ENCODE measurements at places on chromosomes 5 and 9.

DNA sequence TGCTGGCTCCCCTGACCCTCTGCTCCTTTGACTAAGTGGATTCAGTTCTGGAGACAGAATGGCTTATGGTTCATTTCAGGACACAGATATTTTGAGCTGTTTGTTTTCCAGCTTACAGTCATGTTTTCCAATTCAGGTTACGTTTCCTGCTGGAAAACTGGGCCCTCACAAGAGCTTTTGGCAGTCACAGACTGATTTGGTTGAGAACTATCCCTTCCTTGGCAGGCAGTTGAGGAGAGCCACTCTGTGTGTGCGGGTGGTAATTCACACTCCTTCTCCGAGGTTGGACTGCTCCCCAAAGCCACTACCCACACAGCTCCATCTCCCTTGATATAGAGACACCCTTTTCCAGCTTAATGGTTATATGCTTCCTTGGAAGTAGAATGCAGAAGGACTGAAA lies 534.5 kb downstream of the TMEM38B start:
- DNase-seq: no peak

DNA sequence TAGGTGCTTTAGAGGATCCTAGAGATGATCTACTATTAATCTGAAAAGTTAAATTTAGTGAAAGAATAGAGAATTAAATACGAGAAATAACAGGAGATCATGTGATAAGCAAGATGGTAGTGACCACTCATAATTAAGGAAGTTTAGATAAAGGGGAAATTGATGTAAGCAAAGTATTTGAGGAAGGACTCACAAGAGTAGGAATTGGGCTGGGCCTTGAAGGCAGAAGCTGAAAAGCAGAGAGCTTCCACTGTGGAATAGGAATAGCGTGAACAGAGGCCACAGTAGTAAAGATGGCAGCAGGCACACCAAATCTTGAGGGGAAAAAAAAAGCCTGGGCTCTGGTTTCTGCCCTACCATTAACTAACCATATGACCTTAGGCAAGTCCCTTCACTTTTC lies 38.0 kb downstream of the KIF24 start:
- no peak for DNase-seq

- DNase-seq: no peak
These were observed 57.6 kb upstream of the GRHPR start for GRCh38 chr9:37364751-37365360.

GRCh38 chr9:95008151-95008771 lies 281.8 kb downstream of the AOPEP start:
- no peak for DNase-seq

DNA sequence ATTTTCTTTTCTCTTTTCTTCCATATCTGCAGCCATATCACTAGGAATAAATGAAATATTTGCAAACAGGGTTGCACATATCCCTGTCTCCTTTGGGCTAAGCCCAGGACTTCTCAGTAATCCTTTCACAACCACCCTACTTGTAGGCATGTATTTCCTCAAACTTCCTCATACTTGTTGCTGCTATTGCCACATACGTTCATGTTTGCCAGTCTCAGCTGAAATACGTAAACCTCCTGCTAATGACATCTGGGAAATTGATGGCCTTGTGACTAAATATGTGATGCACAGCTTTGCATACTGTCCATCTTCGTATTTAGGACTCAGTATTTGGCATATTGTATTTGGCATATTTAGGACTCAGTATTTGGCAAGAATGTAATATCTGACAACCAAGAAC lies 224.6 kb downstream of the PLK2 start:
- no peak for DNase-seq

- no peak for DNase-seq
These were observed 7.4 kb downstream of the NKX2-5 start for GRCh38 chr5:173227636-173228035.

DNA sequence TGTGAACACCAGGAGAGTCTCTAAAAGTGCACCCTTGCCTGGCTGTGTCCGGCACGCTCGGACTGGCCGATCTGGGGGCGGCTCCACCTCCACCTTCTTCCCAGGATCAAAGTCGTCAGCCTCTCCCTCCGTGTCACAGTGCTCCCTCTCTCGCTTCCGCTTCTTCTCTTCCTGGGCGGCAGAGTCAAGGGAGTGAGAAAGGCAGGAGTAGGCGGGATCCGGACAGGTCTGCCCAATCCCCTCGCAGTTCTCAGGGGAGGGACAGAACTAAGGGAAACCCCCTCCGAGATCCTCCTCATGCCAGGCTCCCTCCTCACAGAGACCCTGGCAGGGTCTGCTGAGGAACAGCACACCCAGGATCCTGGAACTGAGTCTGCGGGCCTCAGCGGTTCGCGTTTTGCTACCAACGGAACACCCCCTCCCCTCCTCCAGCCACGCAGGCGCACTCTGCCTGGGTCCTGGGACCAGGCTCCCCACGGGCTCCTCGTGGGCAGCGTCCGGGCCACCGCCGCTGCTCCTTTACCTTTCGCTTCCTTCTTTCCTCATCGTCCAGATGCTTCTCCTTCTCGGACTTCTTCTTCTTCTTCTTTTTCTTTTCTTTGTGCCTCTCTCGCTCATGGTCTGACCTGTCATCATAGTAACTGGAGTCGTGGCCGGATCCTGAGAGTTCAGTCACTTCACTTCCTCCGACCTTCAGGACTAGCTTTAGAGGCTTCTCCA lies 1.3 kb downstream of the BRD9 start:
- no peak for DNase-seq

GRCh38 chr5:74206579-74207550 lies 433.7 kb downstream of the ENC1 start:
- no peak for DNase-seq

- no peak for DNase-seq
These were observed 110.3 kb upstream of the IQGAP2 start for GRCh38 chr5:76292620-76293322.

DNA sequence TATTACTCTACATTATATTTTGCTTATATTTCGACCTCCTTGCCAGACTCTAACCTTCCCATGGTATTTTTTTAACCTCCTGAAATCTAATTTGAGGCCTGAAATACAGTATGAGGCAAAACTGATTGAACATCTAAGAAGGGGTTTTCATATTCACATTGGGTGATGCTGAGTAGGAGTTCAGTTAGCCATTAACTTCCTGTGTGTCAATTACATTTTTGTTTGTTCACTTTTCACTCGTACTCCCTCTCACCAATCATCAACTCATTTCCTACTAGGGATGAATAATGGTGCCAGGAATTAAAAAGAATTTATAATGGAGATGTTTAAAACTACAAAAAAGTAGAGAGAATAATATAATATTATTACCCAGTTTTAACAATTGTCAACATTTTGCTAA lies 27.6 kb upstream of the GLRA1 start:
- no peak for DNase-seq

GRCh38 chr5:103259705-103260355 lies 1.3 kb downstream of the MACIR start:
- peak; percentile 0 for DNase-seq

DNA sequence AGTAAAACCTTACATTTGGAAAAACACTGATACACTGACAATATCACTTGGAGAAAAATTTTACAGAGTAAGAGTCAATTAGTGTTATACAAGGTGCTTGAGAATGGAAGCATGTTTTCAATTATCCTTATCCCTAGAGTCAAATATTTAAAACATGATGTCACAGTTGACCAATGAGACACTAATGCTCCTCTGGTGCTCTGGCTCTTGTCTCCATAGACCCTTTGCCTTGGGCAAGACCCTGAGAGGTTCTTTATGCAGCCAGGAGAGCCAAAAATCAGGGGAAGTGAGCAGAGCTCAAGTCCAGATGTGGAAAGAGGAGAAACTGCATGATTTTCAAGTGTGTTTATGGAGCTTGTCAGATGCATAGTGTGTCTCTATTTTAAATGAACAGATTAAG lies 153.9 kb downstream of the MARCHF11 start:
- DNase-seq: no peak

- DNase-seq: no peak
These were observed 254 bp downstream of the STRBP start for GRCh38 chr9:123268199-123268464.

GRCh38 chr9:88949961-88950340 lies 41.3 kb upstream of the S1PR3 start:
- DNase-seq: peak; percentile 17

DNA sequence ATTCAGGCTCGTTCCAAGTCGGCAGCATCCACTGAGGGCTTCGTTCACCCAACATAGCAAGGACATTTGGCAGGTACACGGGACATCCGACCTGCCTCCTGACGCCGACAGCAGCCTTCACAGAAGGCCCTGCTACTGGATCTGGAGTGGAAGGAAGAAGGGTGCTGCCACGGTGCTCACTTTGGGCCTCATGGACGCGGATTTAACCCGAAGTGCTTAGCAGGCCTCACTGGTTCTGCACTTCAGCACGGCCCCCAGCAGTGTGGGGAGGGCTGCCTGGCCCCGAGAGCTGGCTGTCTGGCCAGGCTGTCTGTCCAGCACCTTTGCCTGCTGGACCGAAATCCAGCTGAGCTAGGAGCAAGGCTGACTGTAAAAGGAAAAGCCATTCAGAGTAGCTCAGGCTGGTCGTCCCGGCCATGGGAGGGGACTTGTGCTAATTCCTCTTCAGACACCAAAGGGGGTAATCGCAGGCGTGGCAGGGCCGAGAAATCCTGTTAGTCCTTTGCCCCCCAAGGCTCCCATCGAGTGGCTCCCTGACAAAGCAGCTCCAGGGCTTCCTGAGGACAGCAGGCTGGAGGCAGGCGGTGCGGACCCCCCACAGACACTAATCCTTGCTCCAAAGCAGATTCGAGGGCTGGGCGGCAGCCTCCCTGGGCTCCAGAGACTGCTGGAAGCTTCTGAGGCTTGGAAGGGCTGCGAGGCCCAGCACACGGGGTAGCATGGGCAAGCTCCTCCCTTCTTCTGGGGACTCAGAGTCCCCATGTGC lies 11.1 kb upstream of the RXRA start:
- no peak for DNase-seq

GRCh38 chr9:72363908-72364678 lies 915 bp downstream of the ZFAND5 start:
- peak; percentile 43 for DNase-seq

- DNase-seq: no peak
These were observed 10.5 kb upstream of the ERCC6L2 start for GRCh38 chr9:95864852-95865580.

- no peak for DNase-seq
These were observed 24.8 kb downstream of the CDC37L1 start for GRCh38 chr9:4704129-4704528.

DNA sequence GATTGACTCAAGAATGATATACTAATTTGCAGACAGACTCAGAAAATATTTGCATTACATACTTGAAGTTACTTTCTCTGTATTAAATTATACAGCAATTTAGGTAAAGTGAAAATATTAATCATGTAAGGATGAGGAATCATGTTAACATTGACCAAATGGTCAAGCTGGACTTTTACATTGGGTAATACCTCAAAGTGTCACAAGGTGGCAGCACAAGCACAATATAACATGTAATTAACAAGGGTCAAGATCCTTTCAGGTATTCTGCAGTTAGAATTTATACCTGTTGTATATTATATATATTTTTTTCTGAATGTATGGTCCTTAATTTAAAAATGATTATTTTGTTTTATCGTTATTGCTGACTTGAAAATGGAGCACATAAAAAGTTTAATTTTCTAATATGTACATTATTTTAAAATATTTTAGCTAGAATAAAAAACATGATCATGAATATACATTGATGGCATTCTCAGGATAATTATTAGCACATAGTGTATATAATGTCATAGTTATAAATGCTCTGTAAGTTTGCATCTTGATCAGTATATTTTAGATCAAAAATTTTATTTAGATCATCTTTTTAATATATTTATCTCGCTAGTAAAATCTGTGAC lies 8.6 kb downstream of the HAPLN1 start:
- no peak for DNase-seq

GRCh38 chr5:172607213-172607793 lies 33.8 kb upstream of the NEURL1B start:
- no peak for DNase-seq

DNA sequence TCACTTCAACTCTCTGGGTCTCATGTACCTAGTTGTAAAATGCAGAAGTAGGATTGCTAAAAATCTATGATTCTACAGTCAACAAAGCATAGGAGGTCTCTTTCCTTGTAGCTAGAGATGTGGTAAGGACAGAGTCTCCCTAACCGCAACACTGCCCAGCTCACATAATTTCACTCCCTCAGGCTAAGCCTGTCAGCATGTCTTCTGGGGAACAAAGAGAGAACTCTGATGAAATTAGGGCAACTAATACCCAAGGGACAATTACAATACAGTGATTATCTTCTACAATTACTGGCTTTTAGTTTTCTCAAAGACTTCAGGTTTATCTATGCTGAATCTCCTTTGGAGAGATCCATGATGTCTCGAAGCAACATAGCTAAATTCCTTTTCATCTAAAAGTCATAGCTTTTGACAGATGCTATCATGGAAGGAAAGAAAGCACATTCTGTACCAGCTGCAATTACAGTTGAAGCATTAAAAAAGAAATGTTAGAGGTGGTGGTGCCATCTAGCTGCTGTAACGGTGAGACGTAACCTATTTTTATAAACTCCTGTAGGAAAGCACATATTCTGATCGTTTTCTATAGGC lies 141.1 kb upstream of the TARS1 start:
- DNase-seq: no peak

GRCh38 chr5:41336471-41336870 lies 123.1 kb upstream of the C6 start:
- DNase-seq: no peak

DNA sequence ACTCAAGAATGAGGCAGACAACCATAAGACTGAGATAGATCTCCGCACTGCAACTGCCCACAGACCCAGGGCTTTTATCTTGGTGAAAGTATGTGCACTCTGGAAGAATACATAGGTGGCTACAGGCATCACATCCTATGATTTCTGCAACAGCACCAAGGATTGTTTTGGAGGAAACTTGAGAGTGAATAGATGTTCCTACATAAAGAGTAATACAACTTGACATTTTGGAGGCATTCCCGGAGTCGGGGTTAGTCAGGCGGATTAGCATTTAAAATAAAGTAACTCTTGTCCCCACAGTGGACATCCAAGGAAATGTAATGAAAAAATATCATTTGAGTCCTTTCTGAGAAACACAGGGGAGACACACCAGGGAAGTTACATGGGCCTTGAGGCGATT lies 26.7 kb downstream of the TMEM174 start:
- no peak for DNase-seq

- DNase-seq: no peak
These were observed 52.7 kb upstream of the GDNF start for GRCh38 chr5:37892586-37892985.

DNA sequence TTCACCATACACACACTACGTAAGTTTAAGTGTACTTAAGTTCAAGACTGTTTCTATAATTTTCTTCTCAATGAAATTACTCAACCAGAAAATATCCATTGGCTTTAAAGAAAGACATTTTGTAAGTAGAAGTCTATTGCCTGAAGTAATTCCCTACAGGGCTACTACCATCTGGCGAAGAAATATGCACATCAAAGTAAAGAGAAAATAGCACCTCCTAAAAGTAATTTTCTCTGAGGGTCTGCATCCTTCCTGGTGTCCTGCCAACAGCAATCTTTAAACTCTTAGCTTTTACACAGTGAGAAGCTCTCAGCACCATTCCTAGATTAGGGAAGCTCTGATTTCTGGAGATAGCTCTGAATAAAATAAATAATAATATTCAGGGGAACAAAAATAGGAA lies 498.5 kb upstream of the TYRP1 start:
- no peak for DNase-seq

- no peak for DNase-seq
These were observed 735 bp downstream of the IDNK start for GRCh38 chr9:83623679-83624076.
